Esophagus squamous epithelium (tissue), 5 donors: ENCODE measurements at places on chromosomes 12 and 14.

DNA sequence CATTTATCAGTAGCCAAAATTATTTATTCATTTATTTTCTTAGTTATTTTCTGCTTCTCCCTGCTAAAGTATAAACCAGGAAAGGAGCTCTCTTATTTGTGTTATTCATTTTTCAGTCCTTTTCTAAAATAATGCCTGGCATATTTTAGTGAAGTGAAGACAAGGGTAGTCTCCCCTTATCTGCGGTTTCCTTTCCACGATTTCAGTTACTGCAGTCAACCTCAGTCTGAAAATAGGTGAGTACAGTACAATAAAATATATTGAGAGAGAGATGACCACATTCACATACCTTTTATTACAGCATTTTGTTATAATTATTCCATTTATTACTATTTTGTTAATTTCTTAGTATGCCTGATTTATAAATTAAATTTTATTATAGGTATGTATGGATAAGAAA is 57.6 kb downstream of the GPR137C start:
- DNase-seq = no peak

- no peak for DNase-seq
These were observed 133.0 kb upstream of the ABCD2 start for GRCh38 chr12:39752482-39753137.

DNA sequence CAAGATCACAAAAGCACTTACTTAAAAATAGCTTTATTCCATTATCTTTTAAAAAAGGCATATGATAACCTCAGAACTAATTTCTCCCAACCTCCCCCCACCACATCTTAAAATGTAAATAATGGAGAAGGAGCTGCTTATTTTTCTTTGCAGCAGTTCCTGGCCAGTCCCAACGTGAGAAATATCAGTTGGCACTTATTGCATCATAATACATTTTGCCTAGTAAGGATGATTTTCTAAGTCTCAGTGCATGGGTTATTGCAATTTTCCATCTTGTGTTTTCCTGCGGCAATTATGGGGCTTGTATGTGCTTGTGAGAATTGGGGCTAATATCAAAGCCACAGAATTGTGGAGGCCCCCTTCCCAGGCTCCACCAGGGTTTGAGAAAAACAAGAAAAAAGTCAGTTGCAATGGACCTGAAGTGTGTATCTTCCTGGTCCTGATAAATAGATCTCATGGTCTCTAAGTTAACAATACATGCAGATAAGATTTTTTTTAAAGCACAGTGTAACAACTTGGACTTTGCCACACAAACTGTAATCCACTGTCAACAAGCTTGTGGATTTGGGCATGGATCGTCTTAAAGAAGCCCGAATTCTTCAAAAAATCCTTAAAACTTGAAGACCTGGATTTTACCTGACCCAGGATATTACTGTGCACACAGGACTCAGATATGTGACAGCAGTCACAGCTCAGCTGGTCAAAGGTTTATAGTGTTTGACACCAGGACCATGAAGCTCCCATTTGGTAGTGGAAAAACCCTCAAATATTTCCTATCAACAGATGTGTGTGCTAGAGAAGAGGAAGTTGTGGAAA is 2.8 kb upstream of the WSB2 start:
- no peak for DNase-seq

- DNase-seq = no peak
These were observed 9.6 kb downstream of the OR6S1 start for GRCh38 chr14:20631880-20632389.

- no peak for DNase-seq
These were observed 150.1 kb upstream of the FSCB start for GRCh38 chr14:44657203-44657602.

DNA sequence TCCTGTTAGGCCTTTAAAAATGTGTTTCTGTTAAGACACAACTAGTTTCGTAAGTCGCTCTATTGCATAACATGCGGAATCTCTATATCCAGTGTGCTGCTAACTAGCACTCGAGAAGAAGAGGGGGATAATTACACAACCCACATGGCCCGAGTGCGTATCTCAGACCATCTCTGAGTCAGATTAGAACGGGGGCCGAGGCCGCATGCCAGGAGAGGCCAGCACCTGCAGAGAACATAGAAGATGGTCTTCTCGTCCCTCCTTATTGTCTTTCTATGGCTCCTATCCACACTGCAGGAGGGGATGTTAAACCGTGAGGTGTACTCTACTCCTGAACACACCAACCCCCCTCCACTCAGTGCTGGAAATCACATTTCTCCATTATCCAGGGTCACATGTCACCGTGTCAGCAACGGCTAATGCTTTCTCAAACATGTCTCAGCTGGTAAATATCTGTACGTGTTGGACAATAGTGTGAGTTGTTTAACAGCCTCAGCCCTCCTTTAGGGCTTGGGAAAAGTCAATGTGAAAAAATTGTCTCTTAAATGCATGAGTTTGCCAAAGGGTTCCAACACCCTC is 56.3 kb downstream of the CCDC88C start:
- no peak for DNase-seq

GRCh38 chr12:42097971-42098370 is 46.7 kb downstream of the GXYLT1 start:
- no peak for DNase-seq

DNA sequence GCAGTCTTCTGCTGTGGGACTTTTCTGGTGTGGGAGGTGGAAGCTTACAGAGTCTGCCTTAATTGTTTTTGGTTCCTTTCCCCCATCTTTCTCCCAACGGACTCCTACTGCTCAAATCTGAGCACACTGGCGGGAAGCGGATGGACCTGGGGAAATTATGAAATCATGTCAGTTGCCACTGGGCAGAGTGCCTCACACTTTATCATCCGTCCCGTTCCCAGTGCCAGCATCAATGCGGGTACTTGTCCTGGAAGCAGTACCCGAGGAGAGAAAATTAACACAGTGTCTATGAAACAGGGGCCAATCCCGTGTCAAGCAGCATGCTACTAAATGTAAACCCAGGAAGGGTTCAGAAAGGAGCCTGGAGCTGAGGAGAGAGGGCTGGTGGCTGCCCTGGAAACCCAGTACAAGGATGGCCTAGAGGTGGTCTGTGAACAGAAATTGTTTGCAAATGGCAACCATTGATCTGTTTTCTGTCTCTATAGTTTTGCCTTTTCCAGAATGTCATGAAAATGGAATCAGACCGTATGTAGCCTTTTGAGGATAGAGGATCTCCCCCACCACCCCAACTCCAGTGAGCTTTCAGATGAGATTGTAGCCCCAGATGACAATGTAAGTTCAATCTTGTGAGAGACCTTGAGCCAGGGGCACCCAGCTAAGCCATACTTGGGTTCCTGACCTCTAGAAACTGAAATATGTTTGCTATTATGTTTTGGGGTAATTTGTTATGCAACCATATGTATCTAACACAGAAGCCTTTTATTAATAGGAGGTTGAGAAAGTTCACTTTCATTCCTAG is 908 bp upstream of the CDKL1 start:
- no peak for DNase-seq

DNA sequence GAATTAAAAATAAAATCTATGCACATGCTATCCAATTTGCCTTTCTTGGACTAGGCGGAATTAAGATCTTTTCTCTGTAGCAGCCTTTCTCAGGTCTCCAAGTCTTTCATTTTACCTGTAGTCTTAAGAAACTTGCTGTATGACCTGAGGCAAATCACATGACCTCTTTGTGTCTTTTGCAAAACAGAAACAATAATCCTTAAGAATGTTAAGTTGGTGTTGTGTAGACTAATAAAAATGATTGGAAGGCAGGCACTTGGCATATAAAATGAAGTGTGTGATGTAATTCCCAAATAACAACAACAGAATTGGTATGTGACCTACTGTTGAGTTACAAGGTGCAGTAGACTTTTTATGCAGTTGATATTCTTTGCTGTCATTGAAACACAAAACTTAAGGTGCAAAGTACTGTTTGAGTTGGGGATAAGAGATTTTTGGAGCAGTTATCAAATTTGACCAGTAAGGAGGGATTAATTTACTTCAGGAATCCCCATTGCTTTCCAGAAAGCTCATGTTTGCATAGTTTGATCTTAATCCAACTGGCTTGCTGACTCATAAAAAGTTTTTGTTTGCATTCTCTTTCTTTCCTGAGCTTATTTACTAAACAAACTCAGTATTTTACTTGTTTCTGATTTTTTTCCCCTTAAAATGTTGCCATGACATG is 51.4 kb downstream of the SUSD6 start:
- no peak for DNase-seq

DNA sequence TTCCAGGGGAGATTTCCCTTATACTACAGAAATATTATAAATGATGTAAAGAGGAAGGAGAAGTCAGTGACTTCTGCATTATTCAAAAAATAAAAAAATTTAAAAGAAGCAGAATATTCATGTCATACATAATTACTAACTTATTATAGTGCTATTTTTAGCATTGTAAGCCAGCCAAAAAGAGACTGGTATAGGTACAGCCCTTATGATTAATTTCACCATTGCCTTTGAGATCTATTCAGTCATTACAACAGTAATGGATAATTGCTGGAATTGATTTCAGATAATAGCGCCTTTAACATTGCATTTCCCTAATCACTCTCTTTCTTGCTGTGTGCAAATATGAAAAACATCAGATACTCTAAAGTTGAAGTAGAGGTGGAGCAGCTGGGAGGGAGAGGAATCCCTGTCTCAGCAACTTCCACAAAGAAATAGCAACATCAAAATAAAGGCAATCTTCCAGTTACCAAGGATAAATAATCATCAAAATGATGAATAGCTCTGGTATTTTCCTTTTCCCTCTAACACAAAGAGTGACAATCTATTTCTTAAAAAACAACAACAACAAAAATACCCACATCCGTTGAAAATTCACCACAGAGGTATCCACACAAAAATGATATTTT is 71.8 kb upstream of the OVCH1 start:
- no peak for DNase-seq

GRCh38 chr14:71532344-71532743 is 399.9 kb upstream of the RGS6 start:
- no peak for DNase-seq

DNA sequence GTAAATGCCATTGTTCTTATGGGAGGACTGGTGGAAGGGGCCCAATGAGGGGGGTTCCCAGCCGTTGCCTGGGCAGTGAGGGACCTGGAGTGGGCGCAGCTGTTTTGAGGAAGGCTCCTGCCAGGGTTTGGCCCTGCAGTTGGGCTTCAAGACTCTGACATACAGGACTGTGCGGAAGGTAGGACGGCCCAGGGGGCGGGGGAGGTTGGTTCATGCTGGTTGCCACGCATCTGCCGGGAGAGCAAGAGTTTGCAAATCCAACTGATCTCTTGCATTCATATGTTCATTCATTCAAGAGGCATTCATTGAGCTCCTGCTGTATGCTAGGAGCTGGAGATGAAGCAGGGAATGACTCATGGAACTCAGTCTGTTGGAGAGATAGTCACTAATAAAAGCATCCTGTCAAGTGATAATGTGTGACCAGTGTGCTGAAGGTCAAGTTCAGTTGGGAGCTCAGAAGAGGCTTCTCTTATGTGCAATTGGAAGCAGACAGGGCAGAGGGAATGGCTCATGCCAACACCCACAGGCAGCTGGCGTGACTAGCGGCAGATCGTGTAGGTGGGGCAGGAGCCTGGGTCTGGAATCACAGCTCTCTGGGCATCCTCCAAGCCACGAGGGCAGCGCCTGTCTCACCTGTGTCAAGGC is 7.8 kb downstream of the SH2B3 start:
- DNase-seq = no peak
